Activated CD8-positive, alpha-beta memory T cell treated with anti-CD3 and anti-CD28 coated beads, Interleukin-2, amount 50 U/mL, for 4 hours (primary cell): ENCODE measurements at places on chromosomes 6 and 20.

DNA sequence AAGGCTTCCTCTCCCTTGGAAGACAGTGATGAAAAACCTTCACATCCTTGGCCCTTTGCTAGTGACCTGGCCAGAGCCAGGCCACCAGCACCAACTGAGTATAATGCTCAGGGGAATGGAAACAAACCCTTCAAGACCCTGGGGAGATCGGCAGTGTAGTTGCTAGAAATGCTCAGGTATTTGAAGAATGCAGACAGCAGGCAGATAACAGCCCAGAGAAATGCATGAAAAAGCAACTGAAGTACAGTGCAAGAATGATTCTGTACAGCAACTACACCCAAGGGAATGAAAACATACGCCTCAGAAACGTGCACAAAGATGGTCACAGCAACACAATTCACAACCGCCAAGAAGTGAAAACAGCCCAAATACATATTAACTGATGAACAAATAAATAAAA lies 41.1 kb downstream of the PPP1R3G start:
- DNase-seq = no peak

GRCh38 chr6:106702046-106702445 lies 72.7 kb downstream of the QRSL1 start:
- no peak for DNase-seq

- peak; percentile 15 for DNase-seq
Observed at GRCh38 chr6:77650098-77650663, 2.7 kb upstream of the MEI4 start.

- no peak for DNase-seq
Observed at GRCh38 chr6:31321820-31322219, 35.2 kb downstream of the HLA-B start.

DNA sequence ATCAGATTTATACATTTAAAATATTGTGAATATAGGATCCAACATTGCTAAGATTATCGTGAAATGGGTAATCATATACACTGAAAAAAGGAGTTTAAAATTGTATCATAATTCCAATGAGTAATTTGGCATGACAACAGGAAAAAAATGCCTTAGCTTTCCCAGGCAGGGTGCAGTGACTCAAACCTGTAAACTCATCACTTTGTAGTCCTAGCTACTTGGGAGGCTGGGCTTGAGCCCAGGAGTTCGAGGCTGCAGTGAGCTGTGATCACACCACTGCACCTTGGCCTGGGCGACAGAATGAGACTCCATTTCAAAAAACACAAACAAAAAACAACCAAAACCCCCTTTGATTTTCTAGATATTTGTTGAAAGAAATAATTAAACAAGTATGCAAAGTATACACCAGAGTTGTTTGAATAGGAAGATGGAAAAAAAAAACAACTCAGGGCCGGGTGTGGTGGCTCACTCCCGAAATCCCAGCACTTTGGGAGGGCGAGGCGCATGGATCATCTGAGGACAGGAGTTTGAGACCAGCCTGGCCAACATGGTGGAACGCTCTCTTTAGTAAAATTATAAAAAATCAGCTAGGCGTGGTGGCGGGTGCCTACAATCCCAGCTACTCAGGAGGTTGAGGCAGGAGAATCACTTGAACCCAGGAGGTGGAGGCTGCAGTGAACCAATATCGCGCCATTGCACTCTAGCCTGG lies 98.7 kb downstream of the TRERF1 start:
- DNase-seq = no peak

DNA sequence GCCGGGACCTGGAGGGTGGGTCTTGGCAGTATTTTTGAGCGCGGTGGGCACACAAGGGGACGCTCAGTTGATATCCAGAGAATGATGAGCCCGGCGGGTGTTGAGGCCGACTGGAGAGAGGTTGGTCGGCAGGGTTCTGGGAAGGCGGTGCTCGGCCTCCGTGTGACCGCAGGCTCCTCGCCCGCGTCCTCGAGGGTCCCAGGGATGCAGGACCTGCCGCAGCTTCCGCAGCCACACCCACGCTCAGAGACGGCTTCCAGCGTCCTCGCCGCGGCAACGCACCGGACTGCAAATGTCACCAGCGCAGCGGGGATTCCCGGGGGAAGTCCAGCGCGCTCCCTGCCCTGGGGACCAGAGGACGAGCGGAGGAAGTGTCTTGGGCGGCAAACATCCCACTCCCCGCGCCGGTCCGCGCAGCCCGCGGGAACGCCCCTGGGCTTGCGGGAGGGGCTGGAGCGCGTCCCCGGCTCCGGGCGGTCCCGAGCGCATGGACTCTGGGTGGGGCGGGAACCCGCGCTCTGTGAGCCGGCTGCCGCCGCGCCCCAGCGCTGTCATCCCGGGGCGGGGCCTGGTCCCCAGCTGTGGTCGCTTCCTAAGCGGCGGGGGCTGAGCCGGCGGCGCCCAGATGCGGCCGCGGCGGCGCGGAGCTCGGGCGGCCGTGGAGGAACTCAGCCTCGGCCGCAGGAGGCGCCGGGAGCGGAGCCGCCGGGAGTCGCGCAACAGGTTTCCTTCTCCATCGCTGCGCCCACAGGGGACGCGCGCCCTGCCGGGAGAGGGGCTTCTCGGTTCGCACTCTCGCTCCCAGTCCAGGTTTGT lies at the start of gene STX11:
TSS of gene STX11 (plus strand) at position 624 of the 816 bp plus-strand sequence. CDS start 36,111 bp downstream, outside the sequence.
- peak; percentile 81 for DNase-seq

DNA sequence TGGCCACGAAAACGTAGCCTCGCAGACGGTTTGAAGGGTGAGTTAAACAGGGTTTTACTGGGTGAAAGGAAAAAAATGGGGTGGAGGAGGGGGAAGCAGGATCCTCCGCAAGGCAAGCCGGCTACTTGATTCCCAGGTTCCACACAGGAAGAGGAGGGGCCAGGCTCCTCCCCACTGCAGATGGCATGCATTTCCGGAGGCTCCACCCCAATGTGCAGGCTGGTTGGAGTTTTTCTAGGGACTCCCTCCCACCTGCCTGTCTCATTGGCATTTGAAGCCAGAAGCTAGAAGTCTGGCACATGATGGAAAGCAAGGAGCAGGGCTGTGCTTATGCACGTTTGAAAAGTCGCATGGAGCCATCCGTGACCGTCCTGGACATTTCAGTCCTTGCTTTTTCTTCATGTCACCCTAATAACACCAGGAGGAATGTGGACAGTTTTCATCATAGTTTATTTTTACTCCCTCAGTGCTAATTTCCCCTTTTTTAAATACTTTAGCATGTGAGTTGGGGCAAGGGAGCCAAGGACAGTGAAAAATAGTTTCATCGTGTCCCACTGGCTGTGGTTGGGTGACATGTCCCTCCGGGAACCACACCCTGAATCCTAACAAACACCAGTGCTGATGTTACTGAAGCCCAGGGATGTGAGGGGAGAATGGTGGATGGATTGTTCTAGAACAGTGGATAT lies 100.1 kb upstream of the INSM1 start:
- DNase-seq = no peak

GRCh38 chr6:12593771-12594529 lies 122.6 kb upstream of the PHACTR1 start:
- DNase-seq = no peak

DNA sequence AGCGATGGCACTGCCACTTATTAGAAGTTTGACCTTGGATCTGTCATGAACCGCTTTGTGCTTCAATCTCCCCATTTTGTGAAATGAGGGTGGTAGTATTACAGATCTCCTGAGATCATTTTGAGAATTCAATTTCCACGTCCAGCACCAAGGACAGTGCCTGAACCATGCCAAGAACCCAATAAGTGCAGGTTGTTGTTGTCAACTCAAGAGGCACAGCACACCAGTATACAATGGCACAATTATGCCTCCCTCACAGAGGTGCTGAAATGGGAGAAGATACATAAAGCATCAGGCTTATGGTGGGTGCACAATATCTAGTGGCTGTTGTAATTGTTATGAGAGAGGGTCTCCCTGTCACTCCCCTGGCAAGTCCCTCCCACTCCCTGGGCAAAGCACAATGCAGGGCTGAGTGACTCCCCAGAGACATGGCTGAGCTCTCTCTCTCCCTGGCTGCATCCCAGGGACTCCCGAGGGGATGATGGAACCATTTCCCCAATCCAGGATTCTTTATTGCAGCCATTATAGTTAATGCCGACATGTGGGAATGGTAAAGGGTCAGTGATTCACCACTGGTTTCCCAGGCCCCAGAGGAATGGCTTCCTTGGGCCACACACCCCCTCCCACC lies 78.7 kb downstream of the CDH22 start:
- DNase-seq = no peak

DNA sequence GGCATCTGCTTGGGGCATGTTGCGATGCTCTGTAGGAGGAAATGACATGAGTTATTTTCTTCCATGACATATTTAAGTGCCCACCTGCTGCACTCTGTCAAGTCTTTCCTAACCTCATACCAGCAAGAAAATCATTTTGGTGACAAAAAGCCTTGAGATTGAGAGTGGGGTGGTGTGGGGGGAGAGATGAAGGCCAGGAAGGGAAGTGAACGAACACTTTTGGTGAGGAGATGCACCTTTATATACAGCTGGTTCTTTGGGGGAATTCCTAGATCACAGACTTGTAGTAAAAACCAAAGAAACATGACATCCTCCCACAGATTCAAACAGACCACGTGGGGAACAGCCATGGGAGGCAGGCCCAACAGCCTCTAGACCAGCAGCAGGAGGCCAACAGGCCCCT lies 26.1 kb downstream of the NCOA5 start:
- DNase-seq = no peak

DNA sequence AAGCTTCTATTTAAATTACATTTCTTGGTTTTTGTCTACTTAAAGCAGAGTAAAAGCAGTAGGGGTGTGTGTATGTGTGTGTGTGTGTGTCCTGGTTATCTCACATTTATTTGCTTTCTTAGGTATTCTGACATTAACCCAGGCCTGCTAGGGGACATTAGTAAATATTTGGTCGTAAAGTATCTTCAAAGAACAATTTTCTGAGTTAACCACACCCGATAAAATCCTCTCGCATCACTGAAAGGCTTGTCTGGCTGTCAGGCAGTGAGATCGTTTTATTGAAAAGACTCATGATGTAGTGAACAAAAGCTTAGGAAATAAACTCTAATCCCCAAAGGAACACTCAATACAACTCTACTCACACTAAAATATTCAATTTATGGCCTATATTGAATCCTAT lies 77.9 kb downstream of the ZNF217 start:
- DNase-seq = no peak

DNA sequence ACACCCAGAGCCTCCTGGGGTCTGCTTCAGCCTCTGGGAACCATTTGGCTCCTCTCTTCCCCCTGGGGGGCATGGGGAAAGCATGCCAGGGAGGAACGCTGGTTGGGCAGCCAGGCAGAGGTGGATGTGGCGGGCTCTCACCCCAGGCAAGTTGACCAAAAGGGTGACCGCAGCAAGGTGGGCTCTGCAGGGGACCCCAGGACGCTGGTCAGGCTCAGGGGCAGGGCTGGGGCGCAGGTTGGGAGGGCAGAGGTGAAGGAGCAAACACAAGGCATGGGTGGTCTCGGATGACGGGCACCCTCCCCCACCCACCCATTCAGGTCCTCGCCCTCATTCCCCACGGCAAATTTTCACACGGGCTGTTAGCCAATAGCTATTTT lies 30.2 kb upstream of the MRGBP start:
- DNase-seq = no peak

DNA sequence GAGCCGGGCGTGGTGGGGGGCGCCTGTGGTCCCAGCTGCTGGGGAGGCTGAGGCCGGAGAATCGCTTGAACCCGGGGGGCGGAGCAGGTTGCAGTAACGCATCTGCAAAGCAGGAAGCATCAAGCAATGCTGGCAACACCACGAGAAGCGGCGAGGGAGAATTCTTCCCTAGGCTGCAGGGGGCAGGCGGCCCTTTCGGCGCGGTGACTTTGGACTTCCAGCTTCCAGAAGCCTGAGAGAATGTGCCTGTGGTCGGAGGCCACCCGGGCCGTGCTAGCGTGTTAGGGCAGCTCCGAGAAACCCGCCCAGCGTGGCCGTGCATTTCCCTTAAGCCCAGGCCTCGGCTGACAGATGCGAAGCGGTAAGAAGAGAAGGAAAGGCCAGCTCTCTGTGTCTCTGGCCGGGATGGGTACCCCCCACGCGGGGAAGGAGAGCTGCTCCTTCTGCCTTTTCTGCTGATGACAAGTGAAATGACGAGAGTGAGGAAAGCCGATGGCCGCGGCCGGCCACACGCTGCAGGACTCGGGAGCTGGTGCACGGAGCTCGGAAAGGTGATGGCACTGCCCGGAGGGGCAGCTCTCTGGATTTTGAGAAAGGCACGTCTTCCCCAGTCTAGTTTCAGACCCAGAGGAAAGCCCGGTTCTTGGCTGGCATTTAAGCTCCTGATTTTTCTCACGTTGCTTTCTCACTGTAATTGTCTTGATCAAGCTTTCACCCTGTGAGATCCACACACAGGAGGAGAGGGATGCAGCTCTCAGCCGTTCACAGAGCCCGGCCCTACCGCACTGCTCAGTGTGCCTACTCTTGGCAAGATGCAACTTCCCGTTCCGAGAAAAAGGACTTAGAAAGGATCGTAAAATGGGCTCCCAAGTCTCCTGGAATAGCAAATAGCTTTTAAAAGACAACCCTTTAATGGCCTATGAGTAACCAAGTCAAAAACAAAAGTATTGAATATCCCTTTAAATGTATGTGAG lies 68.3 kb upstream of the EXOC2 start:
- no peak for DNase-seq

GRCh38 chr6:93574299-93574698 lies 154.9 kb upstream of the EPHA7 start:
- no peak for DNase-seq

DNA sequence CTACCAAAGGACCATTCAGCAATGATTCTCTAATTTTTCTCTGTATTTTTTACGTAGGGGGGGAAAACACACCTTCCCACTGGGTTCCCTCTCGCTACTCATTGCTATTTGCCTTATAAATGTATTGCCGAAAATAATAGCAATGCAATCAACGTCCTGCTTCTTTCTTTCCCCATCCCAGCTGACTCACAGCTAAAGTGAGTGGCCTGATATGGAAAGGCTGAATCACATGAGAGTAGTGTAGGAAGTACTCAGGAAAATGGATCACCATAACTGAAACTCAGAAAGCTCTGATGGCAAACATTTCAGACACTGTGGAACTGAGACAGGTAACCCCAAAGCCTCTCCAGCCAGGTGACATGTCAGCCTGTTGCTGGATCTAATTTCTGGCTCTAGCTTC lies 49.3 kb upstream of the SRPK1 start:
- no peak for DNase-seq

- DNase-seq = no peak
Observed at GRCh38 chr20:46121184-46121930, 3.2 kb downstream of the CD40 start.

DNA sequence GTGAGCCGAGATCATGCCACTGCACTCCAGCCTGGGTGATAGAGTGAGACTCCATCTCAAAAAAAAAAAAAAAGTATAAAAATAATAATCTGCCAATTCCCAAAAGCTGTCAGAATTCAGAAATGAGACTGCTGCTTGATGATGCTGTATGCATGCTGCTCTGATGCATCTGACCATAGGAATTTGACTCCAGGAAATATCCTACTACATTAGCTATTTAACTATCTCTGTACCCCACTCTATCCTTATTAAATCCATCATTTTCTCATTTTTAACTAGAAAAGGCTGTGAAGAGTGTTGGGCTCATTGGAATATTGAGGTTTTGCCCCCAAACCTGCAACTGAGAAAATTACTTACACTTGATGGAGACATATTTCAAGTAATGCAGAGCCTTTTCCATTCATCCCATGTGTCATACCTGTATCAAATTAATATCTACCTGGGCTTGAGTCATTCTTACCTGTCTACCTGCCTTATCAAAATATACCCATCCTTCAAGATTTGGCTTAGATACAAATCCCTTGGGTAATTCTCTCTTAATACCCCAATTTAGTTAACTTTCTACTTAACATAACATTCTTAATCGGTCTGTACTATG lies 135.2 kb upstream of the PREP start:
- no peak for DNase-seq
